Activated naive CD4-positive, alpha-beta T cell treated with anti-CD3 and anti-CD28 coated beads, Interleukin-2, amount 50 U/mL, for 72 hours (primary cell): ENCODE measurements at places on chromosomes 1 and 21.

- peak; percentile 39 for DNase-seq
Measured at GRCh38 chr1:1115136-1115785, 628 bp downstream of the C1orf159 start.

DNA sequence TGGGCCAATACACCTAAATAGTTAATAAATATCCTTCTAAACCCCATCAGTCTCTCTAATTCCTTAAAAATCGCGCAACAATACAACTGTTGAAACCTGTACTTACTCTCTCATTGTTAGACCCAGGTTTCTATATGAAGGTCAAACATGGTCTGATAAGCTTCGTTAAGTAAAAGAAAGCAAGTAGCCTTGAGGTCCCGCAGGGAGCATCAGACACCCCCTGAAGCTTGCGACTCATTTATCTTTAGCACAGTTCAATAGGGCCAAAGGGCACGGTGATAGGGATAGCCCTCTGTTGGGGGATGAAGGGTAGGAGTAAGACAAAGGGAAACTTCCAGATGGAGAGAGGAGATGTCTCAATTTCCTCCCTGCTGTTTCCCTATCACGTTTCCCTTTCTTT lies 27.3 kb upstream of the THEM4 start:
- DNase-seq: no peak

DNA sequence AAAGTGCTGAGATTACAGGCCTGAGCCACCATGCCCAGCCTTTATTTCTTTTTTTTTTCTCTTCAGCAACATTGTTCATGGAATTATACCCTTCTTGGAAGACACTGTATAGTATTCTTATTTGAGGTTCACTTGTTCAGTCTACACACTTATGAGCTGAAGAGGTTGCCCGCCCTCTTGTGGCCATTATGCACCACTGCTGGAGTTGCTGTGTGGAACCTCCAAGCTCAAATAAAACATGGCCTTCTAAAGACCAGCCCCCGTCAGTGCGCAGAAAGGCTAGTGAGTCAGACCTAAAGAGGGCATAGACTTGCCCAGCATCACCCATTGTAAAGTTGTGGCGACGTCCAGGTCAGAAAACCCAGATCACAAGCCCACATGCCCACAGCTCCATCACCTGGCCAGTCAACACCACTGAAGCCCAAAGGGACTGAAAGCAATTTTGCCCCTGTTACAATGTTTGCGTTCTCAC lies 20.4 kb downstream of the LURAP1 start:
- DNase-seq: peak; percentile 64

DNA sequence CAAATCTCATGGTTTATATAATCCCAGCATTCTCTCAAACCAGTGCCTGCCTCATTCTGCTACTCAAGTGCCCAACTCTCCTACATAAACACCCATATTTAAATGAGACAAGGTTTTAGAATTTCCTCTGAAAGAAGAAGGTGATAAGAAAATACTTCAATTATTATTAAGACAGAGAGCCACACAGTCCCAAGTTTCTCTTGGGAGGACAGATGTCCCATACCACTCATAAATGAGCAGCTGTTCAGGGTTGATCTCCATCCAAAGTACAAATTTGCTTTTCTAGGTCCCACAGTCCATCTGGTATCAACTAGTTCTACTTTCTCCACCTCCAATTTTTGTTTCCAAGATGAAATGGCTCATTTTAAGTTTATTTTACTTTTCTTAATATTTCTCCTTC lies 11.3 kb downstream of the DCAF8 start:
- DNase-seq: no peak

DNA sequence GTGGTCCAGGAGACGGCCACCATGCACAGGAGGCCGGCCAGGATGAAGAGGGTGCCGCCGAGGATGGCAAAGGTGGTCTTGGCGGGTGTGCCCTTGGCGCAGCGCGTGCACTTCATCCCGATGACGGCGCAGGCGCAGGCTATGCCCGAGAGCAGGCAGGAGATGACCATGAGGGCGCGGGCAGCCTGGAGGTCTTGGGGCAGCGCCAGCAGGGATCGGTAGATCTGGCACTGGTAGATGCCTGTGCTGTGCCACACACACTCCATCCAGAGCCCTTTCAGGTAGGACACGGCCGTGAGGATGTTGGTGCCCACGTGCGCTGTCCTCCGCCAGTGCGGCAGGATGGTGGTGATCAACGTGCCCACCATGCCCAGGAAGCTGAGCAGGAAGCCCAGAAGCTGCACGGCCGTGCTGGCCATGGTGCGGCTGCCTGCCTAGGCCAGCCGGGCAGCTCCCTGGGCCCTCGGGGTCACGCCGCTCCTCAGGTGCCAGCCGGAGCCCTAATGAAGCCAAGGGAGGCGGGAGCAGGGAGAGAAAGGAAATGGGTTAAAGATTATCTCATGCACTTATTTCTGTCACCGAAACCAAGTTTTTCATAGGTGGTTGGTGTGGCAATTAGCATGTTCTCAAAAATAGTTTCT lies 18.5 kb downstream of the CLDN14 start:
- DNase-seq: no peak

- DNase-seq: no peak
Measured at GRCh38 chr1:7153464-7153863, 368.2 kb downstream of the CAMTA1 start.
